ENCODE measurements at places on chromosomes 7 and 10.

- DNase-seq = no peak
Observed at GRCh38 chr7:132991615-132992587, 90.0 kb downstream of the CHCHD3 start.

- no peak for DNase-seq
Observed at GRCh38 chr7:141612861-141613260, 61.7 kb downstream of the AGK start.

DNA sequence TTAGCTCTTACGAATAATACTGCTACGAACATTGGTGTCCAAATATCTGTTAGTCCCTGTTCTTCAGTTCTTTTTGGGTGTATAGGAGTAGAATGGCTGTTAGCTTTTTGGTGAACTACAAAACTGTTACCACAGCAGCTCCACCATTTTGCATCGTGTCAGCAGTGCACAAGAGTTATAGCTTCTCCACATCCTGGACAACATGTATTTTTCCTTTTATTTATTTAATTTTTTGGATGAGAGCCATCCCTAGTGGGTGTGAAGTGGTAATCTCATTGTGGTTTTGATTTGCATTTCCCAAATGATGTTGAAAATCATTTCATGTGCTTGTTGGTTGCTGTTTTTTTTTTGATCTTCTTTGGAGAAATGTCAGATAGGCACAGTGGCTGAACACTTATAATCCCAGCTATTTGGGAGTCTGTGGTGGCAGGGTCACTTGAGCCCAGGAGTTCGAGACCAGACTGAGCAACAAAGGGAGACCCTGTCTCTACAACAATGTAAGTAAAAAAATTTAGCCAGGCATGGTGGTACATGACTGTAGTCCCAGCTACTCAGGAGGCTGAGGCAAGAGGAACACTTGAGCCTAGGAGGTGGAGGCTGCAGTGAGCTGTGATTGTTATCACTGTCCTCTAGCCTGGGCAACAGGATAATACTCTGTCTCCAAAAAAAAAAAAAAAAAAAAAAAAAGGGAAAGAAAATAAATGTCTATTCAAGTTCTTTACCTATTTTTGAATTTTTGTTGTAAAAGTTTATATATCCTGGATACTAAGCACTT lies 31.7 kb downstream of the TRIM24 start:
- DNase-seq = no peak

- DNase-seq = no peak
Observed at GRCh38 chr10:23535381-23535780, 96.5 kb downstream of the OTUD1 start.

DNA sequence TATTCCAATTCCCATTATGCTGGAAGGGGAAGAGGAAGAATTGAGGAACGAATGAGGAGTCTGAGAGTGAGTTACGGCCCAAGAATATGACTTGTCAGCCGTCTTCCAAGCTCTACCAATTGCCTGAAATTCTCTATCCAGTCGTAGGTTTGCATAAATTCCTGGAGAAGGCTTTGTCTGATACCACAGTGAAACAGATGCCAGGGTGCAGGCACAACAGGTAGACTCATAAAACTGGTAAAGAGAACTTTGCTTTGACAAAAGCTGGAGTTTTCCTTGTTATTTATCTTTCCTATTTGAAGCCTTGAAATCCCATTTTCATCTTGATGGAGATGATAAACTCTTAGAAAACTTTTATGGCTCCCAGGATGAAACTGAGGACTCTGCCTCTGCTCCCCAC lies 251.2 kb downstream of the KCNMA1 start:
- no peak for DNase-seq

GRCh38 chr7:3297105-3297819 lies 3.8 kb upstream of the SDK1 start:
- no peak for DNase-seq

GRCh38 chr7:151891182-151891581 lies 14.3 kb upstream of the PRKAG2 start:
- DNase-seq = no peak

GRCh38 chr7:42982604-42983115 lies 50.5 kb downstream of the MRPL32 start:
- DNase-seq = no peak

DNA sequence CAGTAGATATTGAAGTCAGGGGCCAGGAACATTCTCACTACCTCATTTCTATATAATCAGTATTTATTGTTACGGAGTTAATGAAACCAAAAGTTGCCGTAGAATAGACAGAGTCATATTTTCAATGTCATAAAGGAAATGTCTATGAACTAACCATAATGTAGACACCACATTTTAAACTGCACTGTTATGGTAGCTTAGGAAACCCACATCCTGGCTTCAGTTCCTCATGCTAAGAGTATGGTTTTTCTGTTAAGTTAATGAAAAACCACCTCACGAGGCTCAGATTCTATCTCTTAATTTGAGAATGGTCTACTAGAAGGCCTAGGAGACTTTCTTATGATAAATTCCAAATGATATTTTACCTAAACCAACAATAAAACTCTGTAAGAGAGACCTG lies 166.5 kb downstream of the TMEM26 start:
- DNase-seq = no peak

DNA sequence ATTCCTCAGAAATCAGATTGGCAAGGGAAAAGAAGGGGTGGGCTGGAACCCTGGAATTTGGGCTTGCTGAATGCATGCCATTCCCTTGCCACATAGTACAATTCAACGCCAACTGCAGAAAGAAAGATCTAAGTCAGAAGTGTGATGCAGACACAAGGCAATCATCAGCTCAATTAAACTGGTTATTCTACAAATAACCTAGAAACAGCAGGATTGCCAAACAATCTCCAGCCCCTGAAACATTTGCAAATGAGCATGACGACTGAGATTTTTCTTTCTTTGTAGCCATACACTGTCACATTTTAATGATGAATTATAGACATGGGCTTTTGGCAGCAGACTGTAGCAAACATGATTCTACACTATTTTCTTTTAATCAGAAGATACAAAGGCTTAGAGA lies 16.5 kb upstream of the CREB5 start:
- peak; percentile 32 for DNase-seq

DNA sequence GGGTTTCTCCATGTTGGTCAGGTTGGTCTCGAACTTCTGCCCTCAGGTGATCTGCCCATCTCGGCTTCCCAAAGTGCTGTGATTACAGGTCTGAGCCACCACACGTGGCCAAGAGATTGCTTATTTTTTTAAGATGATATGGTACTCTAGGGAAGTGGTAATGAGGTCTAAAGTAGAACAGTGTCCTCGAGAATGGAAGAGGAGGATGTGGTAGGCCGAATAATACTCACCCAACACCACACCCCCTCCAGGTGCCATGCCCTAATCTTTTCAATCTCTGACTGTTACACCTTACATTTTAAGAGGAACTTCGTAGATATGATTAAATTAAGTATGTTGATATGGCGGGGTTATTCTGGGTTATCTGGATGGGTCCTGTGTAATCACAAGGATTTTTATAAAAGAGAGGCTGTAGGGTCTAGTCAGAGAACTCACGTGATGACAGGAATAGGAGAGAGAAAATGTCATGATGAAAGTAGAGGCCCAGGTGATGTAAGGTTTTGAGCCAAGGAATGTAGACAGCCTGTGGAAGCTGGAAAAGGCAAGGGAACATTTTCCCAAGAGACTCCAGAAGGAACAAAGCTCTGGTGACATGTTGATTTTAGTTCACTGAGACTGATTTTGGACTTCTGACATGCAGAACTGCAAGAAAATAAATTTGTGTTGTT lies 29.5 kb downstream of the CDK13 start:
- DNase-seq = no peak

- no peak for DNase-seq
Observed at GRCh38 chr10:133279326-133280226, 2.9 kb upstream of the ADAM8 start.

DNA sequence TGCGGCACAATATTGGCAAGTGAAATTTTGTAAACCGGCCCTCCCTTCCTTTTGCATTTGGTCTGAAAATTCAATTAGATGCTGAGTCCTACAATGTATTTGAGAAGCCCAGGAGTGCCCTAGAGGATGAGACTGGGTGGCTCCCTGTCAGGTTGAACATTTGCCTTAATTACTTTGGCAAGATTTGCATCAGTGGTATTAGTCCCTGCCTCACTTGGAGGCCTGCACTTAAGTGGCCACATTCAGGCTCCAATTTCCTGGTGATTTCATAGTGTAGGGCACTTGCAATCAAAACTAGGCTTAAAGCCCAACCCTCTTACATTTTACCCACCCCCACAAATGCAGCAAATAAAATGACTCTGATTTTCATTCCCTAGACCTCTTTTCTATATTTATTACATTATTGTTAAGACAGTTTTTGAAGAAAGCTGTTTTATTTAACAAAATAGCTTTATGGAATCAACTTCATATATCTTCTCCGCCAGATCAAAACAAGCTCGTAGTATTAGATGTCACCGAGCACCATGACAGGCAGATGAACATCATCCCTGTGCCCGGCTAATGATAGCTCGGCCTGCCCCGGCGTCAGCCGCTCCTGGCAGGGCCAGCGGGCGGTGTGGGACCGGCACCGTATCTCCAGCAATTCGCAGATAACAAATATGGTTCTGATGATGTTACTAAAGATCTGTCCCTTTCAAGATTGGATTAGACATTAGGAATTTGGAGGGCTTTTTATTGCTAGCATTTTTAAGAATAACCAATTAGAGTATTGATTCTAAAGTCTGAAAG lies 73.6 kb downstream of the EGFR start:
- DNase-seq = no peak

- no peak for DNase-seq
Observed at GRCh38 chr10:26741368-26741767, 43.9 kb downstream of the PDSS1 start.

GRCh38 chr7:12554351-12554750 lies 16.2 kb upstream of the SCIN start:
- DNase-seq = no peak

GRCh38 chr10:126669168-126669567 lies 1.3 kb downstream of the C10orf90 start:
- DNase-seq = no peak

- no peak for DNase-seq
Observed at GRCh38 chr7:131299074-131299473, 28.6 kb upstream of the MKLN1 start.

DNA sequence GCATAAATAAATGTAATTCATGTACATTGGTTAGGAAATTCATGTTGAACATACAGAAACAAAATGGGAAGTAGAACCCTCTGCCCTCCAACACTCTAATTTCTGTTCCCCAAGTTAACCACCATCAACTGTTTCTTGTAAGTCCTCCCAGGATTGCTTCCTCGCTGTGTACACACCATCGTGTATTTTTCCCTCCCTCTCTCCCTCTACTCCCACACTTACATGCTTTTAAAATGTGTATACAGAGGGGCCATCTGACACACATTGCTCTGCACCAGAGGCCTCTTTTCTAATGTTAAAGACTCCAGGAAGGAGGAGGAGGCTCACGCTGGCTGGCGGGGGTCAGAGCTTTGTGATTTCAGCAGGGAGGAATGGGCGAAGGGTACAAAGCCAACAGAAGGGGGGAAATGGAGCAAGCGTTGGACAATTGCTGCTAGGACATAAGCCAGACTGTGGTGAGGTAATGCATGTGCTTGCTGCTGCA lies 1.9 kb upstream of the EPHA1 start:
- peak; percentile 67 for DNase-seq

GRCh38 chr10:1411956-1412355 lies 325.4 kb downstream of the ADARB2 start:
- no peak for DNase-seq

DNA sequence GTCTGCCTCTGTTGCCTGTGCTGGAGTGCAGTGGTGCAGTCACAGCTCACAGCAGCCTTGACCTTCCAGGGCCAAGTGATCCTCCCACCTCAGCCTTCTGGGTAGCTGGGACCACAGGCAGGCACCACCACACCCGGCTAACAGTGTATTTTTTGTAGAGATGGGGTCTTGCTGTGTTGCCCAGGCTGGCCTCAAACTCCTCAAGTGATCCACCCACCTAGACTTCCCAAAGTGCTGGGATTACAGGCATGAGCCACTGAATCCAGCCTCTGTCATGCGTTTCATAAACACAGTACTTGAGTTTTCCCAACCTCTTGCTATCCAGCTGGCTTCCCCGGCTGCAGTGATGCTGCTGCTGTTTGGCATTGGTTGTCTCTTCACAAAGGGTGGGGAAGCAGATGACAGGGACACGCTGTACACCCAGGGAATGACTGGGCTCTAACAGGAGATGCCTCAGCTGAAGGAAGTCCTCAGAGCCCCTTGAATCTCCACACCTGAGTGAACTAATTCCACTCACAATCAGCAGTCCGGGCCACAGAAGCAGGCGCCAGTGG lies 191.5 kb downstream of the DIP2C start:
- no peak for DNase-seq

DNA sequence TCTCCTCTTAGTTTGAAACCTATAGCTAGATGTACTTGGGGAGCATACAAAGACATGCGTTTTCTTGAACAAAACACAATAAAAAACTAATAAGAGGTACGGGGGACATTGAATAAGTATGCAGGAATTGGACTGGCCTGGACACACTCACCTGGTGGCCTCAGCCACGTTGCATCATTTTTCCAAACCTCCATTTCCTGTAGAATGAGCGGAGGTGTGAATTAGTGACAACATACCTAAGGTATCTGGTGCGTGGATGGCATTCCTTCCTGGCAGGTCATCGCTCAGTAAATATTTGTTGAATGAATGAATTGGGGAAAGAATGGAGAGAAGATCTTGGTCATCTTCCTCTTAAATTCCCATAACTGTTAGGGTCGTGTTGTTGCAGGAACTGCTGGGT lies 103.2 kb upstream of the CTBP2 start:
- peak; percentile 53 for DNase-seq
